ENCODE measurements at places on chromosomes 12 and 14.

GRCh38 chr14:100436745-100437406 lies 113.7 kb downstream of the SLC25A47 start:
- no peak for DNase-seq

GRCh38 chr12:33587784-33588712 lies 148.4 kb upstream of the SYT10 start:
- DNase-seq = no peak

DNA sequence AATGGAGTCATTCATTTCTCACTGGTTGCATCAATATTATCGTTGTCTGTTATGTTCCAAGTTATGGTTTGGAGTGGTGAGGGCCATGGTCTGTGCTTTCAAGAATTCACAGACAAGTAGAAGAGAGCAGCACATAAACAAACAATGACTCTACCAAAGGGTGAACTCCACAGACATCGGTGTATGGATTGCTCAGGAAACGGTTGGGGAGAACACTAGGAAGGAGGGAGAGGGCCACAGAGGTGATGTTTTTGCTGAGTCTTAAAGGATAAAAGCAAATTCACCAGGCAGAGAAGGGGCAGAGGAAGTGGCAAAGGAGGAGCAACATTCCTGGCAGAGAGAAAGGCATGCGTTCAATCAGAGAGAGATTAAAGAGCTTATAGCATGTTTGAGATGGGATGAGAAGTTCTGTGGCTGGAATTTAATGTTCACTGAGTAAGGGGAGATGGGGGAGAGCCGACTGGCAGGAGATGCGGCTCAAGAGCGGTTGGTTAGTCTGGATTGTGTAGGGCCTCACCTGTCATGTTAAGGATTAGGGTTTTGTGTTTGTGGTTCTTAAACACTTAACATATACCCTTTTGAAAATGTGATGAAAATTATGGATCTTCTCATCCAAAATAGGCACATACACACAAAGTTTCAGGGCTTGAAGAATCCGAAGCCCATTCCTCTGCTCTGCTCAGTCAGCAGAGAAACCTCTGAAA lies 42.3 kb upstream of the FRMD6 start:
- no peak for DNase-seq

GRCh38 chr14:101948666-101949216 lies 15.6 kb upstream of the DYNC1H1 start:
- no peak for DNase-seq

DNA sequence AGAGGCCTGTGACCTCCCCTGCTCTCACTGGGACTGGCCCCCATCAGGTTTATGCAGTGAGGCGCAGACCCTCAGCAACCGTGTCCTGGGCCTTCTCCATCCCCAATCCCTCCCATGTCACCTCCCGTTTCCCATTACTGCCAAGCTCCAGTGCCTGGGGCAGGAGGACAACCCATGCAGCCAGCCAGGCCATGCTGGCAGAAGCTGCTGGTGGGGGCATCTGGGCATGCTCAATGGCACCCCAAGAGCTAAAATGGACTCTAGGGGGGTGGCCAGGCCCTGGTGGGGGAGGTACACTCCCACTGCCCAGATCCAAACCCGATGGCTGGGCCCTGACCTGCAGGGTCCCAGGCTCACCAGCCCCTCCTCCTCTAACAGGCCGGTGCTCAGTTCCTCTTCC lies 20.5 kb upstream of the GPR132 start:
- DNase-seq = no peak

DNA sequence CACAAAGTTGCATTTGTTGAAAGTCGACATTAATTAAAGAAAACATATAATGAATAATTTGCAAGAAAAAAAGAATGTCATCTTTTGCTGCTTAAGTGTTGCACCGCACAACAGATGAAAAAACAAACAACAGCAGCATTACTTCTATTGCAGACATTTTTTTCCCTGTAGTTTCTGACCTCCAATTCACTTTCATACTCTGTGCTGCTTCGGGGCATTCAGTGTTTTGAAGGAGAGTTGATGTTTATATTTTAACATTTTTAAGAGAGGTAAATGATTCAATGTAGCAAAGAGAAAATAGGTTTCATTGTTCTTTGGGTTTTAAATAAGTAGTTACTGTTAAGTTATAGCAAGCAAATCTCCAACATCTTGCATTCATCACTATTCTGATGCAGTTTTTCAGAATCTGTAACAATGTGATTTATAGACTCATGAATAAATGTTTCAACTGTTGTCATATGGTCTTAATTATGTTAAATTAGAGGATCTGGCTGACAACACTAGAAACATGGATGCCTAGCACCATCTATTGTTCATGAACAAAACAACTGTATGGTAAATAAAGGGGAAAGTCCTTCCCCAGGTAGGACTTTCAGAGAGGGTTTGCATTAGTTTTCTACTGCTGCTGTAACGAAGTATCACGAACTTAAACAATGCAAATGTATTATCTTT lies 168.1 kb downstream of the BCAT1 start:
- no peak for DNase-seq

DNA sequence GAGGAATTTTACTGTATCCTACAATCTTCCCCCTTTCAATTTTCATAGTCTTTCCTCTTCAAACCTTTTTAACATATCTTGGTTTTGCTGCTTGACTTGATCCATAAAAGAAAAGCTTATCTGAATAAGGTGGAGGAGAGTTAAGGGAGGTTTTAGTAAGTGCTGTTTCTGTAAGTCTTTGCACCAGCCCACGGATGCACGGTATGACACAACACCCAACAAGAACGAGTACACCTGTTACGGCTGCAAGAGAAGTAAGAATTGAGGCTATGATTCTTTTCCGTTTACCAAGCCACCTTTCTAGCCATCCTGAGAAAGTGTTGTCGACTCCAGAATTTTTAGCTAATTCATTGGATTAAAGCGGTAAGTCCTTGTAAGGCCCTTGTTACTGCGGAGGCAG lies 26.1 kb upstream of the CPNE8 start:
- no peak for DNase-seq
